ENCODE measurements at places on chromosomes 3 and 15. TPM values are rescaled to one million over a fixed set of nuclear protein-coding genes. Genes with fewer than 3 reads are reported as not detected.

- no peaks in the 10 kb centered on the region for H3K36me3 ChIP-seq
- no peaks in the 10 kb centered on the region for H3K27me3 ChIP-seq
- no peak for DNase-seq
- no peak overlapping the region for H3K27ac ChIP-seq
Measured at GRCh38 chr15:39156166-39156565, 424.7 kb upstream of the THBS1 start.

DNA sequence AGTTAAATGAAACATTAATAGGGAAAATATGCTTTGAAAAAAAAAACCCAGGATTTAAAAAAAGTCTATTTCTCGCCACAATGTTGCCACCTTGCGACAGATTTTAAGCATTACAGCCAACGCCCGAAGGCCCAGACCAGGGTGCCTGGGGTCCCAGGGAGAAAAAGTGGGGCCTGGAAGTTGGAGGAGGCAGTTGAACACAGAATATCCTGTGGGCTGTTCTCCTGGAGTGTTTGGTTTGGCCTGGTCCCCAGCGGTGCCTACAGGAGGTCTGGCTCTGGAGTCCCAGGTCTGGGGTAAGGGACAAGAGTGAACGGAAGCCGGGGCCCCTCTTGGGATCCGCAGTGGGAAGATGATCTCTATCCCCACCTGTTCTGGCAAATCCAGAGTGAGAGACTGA, 3.4 kb downstream of the RNU6-1 start:
- H3K36me3 ChIP-seq = no peaks in the 10 kb centered on the region
- peaks cover 51% of the 10 kb centered on the region for H3K4me1 ChIP-seq
- DNase-seq = peak; percentile 69
- H3K27me3 ChIP-seq = peaks cover 80% of the 10 kb centered on the region

DNA sequence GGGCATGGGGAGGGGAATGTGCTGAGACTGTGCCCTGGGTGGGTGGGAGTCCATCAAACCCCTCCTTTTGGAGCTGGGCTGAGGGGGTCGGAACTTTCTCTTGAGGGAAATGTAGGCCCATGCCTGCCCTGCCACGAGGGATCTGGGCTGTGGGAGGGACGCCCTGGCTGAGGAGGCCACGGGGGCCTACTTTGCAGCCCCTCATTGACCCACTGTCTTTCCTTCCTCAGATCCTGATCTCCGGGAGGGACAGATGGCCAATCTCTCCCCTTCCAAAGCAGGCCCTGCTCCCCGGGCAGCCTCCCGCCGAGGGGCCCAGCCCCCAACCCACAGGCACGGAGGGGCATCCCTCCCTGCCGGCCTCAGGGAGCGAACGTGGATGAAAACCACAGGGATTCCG, 25.3 kb downstream of the LOXL1 start:
- no peak overlapping the region for H3K27ac ChIP-seq
- H3K4me3 ChIP-seq = no peak overlapping the region
- H3K27me3 ChIP-seq = no peaks in the 10 kb centered on the region
- H3K4me1 ChIP-seq = peaks cover 8% of the 10 kb centered on the region
- DNase-seq = no peak
- H3K36me3 ChIP-seq = no peaks in the 10 kb centered on the region

DNA sequence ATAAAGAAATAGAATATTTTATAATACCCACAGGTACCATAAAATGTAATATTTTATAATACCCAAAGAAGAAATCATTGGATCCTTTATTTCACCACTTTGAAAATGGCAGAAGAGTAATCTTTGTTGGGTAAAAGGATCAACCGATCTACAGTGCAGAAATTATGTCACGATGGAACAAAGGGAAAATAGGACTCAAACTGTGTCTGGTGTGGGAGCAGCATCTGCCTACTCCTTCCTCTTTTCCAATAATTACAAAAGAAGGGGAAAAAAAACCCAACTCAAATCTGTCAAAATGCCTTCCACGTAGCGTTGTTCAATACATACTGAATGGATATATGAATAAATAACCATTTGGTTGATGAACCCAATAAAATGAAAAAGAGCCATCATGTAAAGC, 492.6 kb upstream of the TBL1XR1 start:
- H3K4me1 ChIP-seq = peaks cover 11% of the 10 kb centered on the region
- no peak for DNase-seq
- H3K27me3 ChIP-seq = no peaks in the 10 kb centered on the region

DNA sequence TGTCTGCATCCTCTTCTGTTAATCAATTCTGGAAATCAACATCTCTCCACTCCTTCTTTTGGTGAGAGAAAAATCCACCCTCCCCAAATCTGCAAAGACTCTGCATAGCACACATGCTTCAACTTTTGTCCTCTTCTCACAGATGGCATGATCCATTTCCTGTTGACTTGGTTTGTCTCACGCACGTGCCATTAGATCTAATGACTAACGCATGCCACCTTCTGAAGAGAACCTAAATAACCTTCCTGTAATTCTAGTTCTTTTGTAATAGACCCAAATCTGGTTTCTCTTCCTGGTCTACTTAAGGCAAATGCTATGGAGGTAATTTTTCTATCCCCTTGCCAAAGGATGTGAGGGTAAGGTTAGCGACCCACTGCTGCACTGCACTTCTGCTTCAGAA, 51.0 kb upstream of the ATOSA start:
- H3K36me3 ChIP-seq = no peaks in the 10 kb centered on the region
- no peaks in the 10 kb centered on the region for H3K4me1 ChIP-seq
- no peak overlapping the region for H3K27ac ChIP-seq
- no peaks in the 10 kb centered on the region for H3K27me3 ChIP-seq

DNA sequence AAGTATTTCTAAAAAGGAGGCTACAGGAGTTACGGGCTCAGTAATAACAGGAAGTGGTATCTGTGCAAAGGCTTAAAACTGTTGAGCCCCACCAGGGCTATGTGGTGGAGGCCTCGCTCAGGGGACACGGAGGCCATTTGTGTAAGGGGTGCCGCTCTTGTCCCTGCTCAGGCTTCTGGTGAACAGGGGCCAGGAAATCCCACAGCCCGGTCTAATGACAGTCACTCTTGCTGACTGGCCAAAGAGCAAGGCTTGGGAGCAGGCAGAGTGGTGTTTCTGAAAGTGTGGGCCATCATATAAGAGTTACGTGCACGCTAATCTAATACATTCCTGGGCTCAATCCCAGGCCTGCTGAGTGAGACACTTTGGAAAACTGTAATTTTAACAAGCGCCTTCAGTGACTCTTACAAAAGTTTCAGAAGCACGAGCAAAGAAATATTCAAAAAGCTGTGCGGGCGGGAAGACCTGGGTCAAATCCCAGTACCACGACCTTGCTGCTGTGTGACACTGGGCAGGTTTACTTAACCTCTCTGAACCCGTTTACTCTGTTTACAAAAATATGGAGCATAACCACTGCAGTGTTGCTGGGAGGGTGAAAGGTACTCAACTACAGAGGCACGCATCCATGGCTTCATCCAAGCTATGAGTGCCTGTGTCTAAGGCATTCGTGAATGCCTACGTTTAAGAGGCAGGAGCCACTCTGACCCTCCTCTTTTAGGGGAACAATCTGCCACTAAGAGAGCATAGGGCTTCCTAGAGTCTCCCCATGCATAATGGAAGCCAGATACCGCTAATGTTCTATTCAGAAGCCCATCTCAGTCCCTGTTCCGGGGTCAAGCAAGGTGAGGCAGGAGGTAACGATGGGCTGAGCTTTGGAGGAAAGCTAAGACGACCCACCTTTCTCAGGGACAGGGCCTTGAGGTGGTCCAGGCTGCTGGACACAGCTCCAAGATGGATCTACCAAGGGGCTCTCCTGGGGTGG, 2.0 kb downstream of the ATP10A start:
- no peaks in the 10 kb centered on the region for H3K36me3 ChIP-seq
- no peak overlapping the region for H3K27ac ChIP-seq
- no peaks in the 10 kb centered on the region for H3K4me1 ChIP-seq
- no peak for DNase-seq
- H3K27me3 ChIP-seq = peaks cover 74% of the 10 kb centered on the region
- no peak overlapping the region for H3K4me3 ChIP-seq

GRCh38 chr3:24258260-24258659, 236.4 kb downstream of the THRB start:
- H3K4me3 ChIP-seq = no peak overlapping the region
- H3K4me1 ChIP-seq = peaks cover 6% of the 10 kb centered on the region
- H3K36me3 ChIP-seq = no peaks in the 10 kb centered on the region
- no peak for DNase-seq

DNA sequence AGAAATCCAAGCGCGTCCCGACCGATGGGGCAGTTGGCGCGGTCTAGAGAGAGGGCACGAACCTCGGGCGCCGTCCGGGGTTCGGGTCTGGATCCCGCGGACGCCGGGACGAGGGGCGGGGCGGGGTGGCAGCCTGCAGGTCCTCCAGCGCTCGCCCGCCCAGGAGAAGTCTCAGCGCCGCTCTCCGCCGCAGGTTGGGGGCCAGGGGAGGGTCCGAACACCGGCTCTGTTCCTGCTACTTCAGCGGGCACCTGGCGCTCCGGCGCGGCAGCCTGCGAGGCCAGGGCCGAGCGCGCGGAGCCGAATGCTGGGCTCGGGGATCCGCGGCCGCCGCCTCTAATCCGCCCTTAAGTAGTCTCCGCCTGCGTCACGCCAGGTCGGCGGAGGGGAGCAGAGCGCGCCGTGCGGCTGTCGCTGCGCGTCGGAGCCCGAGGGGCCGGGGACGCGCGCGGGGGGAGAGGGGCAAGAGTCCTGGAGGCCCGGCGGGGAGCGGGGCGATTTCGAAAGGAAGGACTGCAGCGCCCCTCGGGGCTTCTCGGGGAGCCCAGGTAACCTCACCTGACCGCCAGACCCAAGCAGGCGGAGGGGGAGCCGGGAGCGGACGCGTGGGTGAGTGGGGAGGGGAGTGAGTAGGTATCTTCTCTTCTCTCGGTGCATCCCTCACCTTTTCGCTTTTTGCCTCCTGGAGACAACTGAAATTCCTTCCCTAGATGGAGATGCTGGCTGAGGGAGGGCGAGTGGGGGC, at the start of gene GJD2:
GJD2 (minus strand) TSS at position 325 of the 745 bp plus-strand sequence. CDS start 510 bp downstream, outside the sequence.
- peaks cover 24% of the 10 kb centered on the region for H3K4me1 ChIP-seq
- H3K27ac ChIP-seq = no peak within 1 kb of the TSS
- no peaks in the 10 kb centered on the region for H3K36me3 ChIP-seq

- H3K36me3 ChIP-seq = no peaks in the 10 kb centered on the region
- peak; percentile 60 for DNase-seq
- H3K4me3 ChIP-seq = no peak overlapping the region
- peaks cover 7% of the 10 kb centered on the region for H3K4me1 ChIP-seq
- H3K27ac ChIP-seq = no peak overlapping the region
- peaks cover 61% of the 10 kb centered on the region for H3K27me3 ChIP-seq
Measured at GRCh38 chr3:4976109-4976508, 3.1 kb upstream of the BHLHE40 start.

- H3K27ac ChIP-seq = no peak overlapping the region
- H3K27me3 ChIP-seq = no peaks in the 10 kb centered on the region
- no peak overlapping the region for H3K4me3 ChIP-seq
- H3K36me3 ChIP-seq = no peaks in the 10 kb centered on the region
- no peak for DNase-seq
- peaks cover 18% of the 10 kb centered on the region for H3K4me1 ChIP-seq
Measured at GRCh38 chr15:82585072-82585471, 44.8 kb upstream of the RPS17 start.

- H3K36me3 ChIP-seq = no peaks in the 10 kb centered on the region
- H3K27me3 ChIP-seq = no peaks in the 10 kb centered on the region
- no peak for DNase-seq
- H3K4me1 ChIP-seq = peaks cover 35% of the 10 kb centered on the region
- no peak overlapping the region for H3K27ac ChIP-seq
- no peak overlapping the region for H3K4me3 ChIP-seq
Measured at GRCh38 chr3:58623961-58624360, 42.6 kb downstream of the FAM3D start.

DNA sequence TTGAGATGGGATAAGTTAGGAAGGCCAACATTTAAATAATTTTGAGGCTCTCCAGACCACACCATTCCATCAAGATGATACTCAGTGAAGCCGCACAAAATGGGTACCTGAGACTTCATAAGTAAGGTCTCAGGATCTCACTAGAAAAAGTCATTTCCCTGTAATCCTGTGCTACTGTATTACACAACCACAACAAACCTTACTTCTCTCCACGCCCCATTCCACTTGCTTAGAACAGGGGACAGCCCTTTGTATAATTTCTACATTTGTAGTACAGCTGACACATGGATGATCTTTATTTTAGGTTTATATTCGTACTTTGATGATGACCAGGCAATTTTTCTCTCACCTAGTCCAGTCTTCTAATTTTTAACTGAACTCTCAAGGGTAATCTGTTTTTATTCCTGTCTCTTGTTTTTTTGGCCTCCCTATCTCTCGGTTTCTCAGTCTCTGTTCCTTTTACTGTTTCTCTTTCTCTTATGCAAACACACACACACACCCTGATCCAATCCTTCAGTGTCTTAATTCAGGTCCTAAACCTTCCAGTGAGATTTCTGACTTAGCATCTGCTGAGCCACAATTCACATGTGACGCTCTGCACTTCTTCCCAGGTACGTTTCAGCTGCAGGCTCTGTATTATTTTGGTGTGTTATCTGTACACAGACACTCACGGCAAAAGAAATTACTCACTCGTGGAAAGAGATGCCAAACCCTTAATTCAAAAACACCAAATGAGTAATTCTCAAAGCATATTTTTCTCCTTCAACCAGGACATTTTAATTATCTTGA, 223.2 kb upstream of the THBS1 start:
- no peaks in the 10 kb centered on the region for H3K27me3 ChIP-seq
- H3K4me3 ChIP-seq = no peak overlapping the region
- H3K4me1 ChIP-seq = no peaks in the 10 kb centered on the region
- no peak overlapping the region for H3K27ac ChIP-seq
- DNase-seq = no peak

GRCh38 chr15:69014454-69014853, at the start of gene NOX5:
NOX5 (plus strand) TSS chr15:69014695; CDS start chr15:69014736, 41 bp downstream.
- no peak for DNase-seq
- H3K4me3 ChIP-seq = no peak within 1 kb of the TSS
- H3K27me3 ChIP-seq = no peaks in the 10 kb centered on the region
- H3K27ac ChIP-seq = no peak within 1 kb of the TSS

DNA sequence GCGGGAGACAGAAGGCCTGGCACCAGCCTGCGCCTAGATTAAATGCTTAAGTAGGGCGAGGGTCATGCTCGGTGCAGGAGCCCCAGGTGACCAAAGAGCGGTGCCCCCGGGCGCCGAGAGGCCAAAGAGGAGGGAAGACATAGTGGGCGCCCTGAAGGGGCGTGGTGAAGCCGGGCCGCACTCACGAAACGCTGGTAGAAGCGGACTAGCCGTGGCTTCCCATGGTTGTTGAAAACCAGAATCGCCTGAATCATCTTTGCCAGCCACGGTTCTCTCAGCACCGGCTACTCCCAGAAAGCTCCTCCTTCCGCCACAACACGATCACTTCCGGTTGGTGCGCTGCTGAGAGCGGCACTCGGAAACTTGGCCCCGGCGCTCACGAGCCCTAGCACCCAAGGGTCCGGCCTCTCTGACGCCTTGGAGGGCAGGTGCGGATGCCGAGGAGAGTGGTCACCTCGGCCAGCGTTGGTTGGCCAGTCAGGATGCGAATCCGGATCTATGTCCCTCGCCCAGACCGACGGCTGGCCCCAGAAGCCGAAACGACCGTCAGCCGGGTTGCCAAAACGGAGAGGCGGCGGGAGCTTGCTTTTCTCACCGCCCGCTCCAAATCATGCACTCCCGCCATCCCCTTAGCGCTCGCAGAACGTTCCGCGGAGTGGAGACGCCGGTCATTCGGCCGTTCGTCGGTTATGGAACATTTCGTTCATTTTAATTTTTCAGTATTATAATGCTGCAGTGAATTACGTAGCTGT, at the start of gene AP3S2:
AP3S2 (minus strand) TSS at position 299 of the 752 bp plus-strand sequence; CDS start at position 254, 45 bp downstream.
- H3K4me3 ChIP-seq = peak within 1 kb of the TSS; percentile 73
- peak; percentile 95 for DNase-seq
- no peaks in the 10 kb centered on the region for H3K36me3 ChIP-seq

SYNPR gene
- 0.59 TPM for total RNA-seq

GMNC gene
- total RNA-seq = not detected

CD86 gene
- total RNA-seq = not detected

CFAP92 gene
- total RNA-seq = 5.3 TPM

SEMA3B gene
- total RNA-seq = 0.80 TPM

MST1R gene
- 0.32 TPM for total RNA-seq

ANKRD34C gene
- total RNA-seq = not detected

TEX55 gene
- total RNA-seq = not detected

FBXL22 gene
- total RNA-seq = 0.71 TPM

Measured in neural progenitor cell (in vitro differentiated cells).